Left ventricle myocardium inferior (tissue), 1 donor: ENCODE measurements at places on chromosomes 1 and 21.

DNA sequence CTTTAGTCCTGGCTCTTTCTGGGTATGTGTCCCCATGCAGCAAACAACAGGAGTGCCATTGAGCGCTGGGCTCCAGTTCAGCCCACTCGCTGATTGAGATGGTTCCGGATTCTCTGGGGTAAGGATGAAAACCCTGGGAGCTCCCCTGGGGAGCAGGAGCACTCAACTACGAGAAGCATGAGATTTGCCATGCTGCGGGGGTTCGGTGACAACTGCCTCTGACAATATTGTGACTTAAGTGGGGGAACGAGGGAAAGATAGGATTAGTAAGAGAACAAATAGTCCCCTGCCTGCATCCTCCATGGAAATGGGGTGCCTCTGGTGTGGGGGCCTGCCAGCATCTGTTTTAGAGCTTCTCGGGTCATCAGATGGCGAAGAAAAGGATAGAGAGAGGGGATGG lies 123.6 kb upstream of the IPO9 start:
- no peak for DNase-seq

GRCh38 chr1:88917321-88918025 lies 26.1 kb upstream of the GTF2B start:
- DNase-seq = no peak

DNA sequence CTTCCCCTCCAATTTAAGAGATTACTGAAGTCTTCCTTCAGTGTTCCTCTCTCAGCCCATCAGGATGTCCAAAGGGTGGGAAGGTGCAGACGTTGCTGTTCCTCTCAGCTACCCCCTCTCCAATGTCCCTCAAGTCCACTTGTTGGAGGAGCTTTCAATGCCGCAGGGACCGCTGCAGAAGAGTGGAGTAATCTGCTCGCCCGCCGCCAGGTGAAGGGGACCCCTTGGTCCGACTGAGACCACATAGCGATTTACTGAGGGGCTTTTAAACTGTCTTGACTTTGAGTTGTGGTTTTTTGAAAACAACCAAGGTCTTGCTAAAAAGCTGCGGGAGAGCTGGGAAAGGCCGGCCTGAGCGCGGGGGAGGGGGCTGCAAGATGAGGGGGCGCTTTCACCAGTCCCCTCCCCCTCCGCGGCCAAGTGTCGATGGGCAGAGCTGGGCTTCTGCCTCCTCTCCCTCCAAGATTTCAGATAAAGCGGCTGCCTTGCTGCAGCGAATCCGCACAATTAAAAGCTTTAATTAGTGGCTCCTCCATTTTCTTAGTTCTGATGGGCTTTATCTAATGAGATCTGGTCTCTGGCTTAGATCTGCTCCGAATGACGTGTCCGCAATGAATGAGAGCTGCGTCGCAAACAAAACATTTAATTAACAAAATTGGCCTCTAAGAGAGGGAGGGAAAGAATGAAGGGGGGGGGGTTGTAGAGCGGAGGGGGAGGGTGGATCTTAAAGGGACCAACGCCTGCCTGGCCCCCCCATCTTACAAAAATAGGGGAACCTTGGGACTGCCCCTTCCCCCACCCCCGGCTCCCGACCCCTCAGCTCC lies 5.9 kb downstream of the LMO4 start:
- no peak for DNase-seq

GRCh38 chr1:213982672-213983492 lies 4.9 kb upstream of the PROX1 start:
- peak; percentile 40 for DNase-seq

DNA sequence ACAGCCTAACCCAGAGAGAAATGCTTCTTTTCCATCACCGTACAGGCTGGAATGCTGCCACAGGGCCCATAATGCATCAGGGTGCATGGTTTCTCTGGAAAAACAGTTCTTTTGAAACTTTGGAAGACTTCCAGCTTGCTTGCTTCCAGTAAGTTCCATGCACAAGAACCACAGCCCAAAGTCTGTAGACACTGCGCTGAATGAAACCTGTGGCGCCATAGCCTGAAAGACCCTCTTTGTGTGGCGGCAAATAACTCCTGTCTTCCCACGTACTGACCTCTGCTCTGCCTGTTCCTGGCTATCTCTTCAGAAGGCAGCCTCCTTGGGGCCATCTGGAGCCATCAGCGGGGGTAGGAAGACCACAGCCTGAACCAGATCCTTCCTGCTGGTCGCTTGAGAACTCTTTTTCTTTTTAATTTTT lies 15.1 kb downstream of the MIIP start:
- DNase-seq = peak; percentile 36

DNA sequence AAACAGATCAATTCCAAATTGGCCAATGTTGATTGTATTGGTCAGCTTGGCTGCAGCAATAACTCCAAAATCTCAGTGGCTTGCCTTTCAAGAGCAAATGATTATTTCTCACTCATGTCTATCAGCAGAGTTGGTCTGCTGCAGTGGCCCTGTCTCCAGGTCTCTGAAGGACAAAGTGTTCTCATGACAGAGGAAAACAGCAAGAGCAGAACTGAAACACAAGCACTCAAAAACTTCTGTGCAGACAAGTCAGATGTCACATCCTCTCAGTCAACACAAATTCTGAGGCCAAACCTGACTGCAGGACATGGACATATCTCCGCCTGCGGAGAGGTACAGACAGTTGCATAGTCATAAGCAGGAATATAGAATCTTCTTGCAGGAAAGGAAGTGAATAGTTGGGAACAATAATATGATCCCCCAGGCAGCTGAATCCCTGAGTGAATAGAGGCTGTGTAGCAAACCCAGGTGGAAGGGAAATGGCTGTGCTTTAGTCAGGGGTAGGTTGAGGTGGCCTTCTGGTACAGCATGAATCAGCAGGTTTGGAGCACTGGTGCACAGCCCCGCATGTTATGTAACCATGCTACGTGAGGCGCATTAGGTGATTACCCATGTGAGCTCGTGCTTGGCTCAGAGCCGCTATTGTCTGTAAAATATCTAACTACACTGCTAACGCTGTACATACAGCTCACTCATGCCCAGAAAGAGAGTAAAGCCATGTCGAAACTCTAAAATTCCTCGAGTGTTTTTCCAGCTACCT lies 17.1 kb upstream of the UBE2U start:
- peak; percentile 53 for DNase-seq

DNA sequence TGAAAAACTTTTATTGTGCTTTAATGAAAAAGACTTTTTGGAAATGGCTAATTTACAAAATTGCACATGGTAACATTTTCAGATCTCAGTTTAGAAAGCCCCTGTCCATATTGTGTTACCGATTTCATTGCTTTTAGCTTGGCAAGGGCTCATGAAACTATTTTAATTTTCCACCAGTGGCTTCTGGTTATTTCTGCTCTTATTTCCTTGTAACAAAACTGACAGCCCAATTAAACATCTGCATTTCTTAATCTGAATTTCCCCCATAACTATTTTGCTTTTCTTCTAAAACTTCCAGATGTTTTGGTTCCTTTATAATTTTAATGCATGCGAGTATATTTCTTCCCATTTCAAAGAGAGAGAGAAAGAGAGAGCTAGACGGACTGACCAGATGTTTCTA lies 264.8 kb downstream of the PTPRC start:
- no peak for DNase-seq

- no peak for DNase-seq
Observed at GRCh38 chr1:181128592-181129497, 40.3 kb downstream of the IER5 start.

- no peak for DNase-seq
Observed at GRCh38 chr1:43304771-43305300, 4.1 kb downstream of the TIE1 start.

- DNase-seq = no peak
Observed at GRCh38 chr1:87230501-87230900, 98.2 kb upstream of the LMO4 start.

DNA sequence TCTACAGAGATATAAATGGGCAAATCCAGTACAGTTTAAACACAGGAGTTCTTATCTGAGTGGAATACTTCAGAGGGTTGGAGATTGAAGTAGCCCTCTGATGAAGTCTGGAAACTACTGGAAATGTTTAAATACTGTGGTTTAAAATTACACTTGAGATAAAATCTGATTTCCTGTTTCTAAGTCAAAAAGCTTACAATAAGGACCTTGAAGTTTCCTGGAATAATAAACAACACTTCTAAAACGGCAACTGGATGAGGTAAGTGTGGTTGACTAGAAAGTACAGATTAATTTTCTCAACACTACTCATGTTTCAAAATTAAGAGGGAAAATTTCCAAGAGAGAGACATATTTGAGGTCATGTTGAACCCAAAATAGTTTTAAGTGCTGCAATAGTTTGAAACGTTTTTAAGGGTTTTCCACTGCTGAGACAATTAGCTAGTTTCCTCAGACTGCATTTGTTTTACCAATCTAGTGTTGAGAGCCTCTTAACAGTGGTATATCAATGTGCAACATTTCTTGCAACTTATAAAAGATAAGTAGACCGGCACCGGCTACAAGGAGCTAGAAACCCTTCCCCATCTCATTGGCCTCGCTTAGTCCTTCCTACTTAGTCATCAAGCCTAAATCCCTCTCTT lies 27.4 kb downstream of the KCNA3 start:
- no peak for DNase-seq

- DNase-seq = no peak
Observed at GRCh38 chr1:16164213-16165072, 8.6 kb upstream of the EPHA2 start.

- no peak for DNase-seq
Observed at GRCh38 chr1:214425716-214426425, 125.5 kb downstream of the PTPN14 start.

DNA sequence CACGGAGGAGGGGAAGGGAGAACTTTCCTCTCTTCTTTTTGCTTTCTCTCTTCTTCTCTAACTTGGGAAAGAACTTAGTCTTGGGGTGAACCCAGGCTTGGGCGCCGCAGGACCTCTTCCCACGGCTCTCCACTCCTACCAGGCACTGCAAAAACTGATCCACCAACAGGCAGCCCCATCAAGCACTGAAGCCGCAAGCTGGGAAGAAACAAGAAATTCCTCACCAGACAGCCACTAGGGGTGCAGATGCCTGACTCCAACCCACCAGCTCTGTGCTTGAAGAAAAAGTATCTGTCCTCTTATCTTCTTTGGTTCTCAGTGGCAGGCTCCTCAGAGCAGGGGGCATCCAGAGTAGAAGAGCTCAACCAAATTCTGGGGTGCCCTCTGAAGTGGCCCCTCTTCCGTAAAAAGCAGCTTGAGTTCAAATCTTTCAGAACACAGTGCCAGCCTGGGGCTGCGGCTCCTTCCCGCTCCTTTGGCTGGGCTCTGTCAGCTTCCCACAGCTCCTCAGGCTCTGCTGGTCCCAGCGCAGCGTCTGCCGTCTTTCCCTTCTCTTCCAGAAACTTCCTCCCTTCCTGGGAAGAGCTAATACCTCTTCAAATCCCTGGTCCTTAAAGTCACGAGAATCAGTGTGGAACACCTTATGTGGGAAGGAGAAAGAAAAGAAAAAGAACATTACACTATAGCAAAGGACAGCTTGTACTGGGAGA lies 2.4 kb downstream of the SLC41A1 start:
- no peak for DNase-seq

DNA sequence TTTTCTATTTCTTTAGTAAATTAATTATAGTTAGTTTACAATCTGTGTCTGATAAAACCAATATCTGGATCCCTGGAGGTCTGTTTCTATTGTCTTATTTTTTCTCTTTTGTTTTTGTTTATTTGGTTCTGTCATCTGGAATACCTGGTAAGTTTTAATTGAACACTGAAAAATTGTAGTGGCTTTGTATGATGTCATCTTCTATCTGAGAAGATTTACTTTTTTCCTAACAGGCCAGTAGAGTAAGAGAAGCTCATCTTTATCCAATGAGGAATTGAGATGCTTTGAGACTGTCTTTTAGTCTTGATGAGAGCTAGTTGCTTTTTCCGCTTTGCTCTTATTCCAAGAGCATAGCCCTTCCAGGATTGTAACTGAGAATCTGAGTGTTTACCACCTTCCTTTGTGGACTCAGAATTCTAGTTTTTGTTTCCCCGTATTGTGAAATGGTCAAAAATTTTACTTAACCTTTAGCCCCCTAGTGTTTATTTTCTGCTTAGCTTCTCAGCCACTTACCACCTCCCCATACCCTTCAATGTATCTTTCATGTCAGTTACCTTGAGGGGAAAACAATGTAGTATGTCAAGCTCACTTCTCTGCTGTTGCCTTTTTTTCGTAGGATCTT lies 25.0 kb downstream of the PTGFRN start:
- DNase-seq = no peak

DNA sequence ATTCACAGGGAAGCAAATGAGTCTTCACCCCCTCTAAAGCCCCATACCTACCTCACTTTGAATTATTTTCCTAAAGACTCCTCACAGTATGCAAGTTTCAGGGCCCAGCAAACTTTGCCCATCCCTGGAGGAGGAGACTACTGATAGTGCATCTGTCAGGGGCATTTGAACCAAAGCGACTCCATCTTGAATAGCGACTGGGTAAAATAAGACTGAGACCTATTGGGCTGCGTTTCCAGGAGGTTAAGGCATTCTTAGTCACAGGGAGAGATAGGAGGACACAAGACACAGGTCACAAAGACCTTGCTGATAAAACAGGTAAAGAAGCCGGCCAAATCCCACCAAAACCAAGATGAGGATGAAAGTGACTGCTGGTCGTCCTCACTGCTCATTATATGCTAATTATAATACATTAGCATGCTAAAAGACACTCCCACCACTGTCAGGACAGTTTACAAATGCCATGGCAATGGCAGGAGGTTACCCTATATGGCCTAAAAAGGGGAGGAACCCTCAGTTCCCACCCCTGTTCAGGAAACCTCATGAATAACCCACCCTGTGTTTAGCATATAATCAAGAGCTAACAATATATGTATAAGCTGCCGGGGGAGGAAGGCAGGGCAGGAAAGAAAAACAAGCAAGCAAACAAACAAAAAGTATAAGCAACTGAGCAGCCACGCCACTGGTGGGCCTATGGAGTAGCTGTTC lies 3.3 kb upstream of the PKNOX1 start:
- DNase-seq = no peak

GRCh38 chr1:227192163-227192562 lies 126.1 kb downstream of the CDC42BPA start:
- DNase-seq = peak; percentile 25

DNA sequence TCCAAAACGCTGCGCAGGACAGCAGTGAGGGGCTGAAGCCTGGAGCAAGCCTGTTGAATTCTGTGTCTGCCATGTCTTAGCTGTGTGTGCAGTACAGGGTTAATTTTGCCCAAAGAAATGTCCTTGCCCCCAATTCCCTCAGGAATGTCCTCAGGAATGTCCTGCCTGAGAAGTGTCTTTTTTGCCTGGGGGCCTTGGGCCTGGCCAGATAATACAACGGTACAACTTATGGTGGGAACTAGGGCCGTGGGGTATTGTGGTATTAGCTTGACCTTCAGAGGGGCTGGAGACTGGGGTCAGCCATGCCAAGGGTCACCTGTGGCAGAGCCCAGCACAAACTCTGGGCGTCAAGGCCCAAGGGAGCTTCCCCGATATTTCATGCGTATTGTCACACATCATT lies 107.7 kb downstream of the AJAP1 start:
- DNase-seq = no peak

- no peak for DNase-seq
Observed at GRCh38 chr1:202688401-202688800, 21.9 kb downstream of the SYT2 start.

DNA sequence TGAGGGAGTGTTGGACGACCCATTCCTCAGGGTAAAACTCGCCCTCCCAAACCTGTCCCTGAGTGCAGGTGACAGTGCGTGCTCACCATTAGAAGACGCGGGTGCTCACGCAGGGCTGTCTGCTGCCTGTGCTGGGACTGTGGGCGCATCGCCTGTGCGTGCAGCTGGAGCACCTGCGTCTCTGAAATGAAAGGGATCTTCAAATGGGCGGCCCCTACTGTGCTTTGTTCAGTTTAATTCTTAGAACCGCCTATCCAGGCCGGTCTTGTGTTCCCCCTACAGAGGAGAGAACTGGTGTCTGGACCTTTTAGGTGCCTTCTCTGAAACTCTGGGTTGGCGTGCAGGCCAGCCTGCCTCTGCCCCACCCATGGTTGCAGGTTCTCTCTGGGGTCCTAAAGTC lies 125.8 kb downstream of the PCBP3 start:
- DNase-seq = no peak
